ENCODE measurements at places on chromosomes 13 and 19.

DNA sequence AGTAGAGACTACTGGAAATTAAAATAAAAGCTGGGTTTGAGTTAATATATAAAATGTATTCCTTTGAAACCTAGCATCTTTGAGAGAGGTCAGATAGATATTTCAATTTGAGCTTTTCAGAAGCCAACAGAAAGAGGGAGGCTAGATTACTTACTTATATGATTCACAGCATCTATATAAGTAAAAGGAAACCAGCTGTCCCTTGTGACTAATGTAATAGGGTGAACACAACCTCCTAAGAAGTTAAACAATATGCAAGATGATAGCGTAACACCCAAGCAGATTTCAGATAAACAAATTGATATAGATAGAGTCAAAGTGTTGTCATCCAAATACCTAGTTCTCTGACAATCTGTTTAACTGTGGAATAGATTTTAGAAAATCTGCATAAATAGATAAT, 393.5 kb upstream of the GPC6 start:
- DNase-seq = no peak

DNA sequence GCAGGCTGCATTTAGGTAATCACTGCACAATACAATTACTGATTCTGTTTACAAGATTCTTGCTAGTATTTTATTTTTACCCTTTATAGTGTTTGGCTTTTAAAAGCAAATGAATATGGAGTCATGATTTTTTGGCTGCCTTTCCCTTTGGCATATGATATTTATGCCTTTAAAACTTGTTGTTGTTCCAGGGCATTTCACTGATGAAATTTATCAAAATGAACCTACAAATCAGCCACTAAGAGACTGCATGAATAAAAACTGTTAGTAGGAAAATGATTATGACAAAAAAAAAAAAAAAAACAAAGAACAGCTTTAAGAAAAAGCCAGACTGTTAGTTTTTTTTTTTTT, 2.6 kb downstream of the CPB2 start:
- DNase-seq = no peak

DNA sequence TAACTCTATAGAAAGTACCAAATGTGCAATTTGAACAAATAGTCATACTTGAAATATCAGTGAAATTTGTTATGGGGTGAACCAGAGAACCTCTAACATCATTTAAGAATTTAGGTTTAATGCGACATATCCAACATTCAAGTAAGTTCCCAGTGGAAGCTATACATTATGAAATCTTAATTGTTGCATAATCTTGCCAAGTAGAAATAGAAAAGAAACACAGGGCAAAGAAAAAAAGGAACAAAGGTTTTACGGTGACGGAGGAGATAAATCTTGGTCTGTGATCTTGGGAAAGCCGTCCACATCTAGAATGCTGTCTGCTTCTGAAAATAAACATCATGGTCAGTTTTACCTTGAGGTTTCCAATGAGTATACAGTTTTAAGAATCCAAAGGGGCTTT, 445.7 kb downstream of the RFC3 start:
- DNase-seq = no peak

GRCh38 chr13:66745307-66745706, 484.8 kb downstream of the PCDH9 start:
- DNase-seq = no peak

DNA sequence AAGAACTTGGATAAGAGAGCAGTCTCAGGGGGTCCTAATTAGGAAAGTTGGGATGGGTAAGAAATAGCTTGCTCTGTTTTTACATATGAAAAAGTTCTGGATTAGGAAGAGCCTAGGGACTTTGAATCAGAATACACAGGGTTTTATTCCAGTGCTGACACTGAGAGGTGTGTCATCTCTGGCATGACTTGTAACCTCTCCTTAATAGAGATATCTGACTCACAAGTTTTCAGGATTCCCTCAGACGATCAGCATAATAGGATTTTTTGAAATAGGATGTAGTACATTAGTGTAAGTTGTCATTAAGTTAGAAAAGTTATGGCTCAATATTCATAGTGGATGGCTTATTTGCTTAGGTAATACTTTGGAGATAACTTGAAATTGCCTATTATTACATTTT, 555.2 kb upstream of the MIR17HG start:
- DNase-seq = no peak

GRCh38 chr19:13077240-13077639, 25.4 kb downstream of the LYL1 start:
- DNase-seq = no peak

All from BJ (cell line).